ENCODE measurements at places on chromosomes 3 and 15.

DNA sequence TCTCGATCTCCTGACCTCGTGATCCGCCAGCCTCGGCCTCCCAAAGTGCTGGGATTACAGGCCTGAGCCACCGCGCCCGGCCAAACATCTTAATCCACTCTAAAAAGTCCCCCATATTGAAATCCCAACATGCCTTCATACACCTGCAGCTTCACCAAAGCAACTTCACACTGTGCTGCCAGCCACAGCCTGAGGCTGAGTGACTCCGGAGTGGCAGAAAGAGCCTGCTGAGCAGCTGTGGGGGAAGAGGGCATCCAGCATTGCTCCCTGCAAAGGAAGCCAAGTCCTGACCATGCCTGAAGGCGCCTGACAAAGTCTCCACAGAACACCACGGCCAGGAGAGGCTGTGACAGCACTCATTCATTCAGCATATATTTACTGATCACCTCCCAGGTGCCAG lies 21.6 kb upstream of the VGLL4 start:
- DNase-seq = no peak

- no peak for DNase-seq
Measured at GRCh38 chr3:55169608-55170072, 241.8 kb upstream of the LRTM1 start.

DNA sequence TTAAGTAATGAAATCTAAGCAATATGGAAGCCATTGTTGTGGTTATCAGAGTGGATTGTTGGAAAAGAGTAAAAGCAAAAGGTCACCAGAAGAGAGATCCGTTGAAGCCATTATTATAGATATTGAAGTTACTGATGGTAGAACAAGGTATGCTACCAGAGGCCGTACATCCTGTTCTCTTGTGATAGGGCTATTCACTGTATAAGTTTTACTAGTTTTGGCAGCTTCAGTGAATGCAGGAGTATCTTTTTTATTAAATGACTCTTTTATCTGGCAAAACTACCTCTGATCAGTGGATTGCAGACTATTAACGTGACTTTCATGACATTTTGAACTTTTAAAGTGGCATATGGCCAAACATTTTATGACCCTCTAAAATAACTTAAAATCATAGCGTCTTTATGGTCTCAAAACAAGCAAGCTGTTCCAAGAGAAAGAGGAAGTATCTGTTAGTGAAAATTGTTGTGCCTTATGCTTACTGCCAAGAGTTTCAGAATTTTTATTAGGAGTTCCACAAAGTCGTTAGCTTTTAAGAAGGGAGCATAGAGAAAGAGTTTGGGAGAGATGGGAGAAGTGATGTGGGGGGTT lies 102.9 kb downstream of the LRRC49 start:
- DNase-seq = no peak

DNA sequence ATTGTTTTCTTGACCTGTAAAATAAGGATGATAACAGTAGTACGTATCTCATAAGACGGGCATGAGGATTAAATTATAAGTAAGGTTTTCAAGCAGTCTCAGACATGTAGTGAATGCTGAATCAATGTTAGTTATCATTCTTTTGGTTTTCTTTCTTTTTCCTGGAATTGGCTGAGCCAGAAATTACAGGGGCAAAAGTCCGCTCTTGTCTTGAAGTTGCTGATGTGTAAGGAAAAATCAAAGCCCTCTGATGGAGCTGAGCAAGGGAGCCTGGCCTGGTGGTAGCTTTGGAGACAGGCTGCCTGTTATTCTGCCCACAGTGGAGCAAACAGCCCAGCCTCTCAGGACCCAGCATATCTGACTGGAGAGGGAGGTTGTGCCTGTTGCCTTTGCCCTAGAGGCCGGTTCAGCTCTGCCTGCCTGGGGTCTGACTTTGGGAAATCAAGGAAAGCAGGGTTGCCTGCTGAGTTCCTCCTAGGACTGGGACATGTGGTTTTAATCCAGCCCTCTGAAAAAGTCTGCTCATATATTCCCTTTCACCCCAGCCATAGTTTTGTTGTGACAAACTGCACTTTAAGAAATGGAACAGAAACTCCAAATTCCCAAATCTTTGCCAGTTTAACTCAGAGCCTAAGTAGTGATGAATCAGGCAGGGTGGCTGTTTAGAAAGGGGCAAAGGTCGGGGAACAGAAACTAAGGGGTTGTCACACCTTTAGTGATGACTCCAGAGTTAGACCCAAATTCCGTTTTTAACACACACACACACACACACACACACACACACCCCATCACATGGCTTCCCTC lies 40.1 kb downstream of the GASK1A start:
- no peak for DNase-seq

DNA sequence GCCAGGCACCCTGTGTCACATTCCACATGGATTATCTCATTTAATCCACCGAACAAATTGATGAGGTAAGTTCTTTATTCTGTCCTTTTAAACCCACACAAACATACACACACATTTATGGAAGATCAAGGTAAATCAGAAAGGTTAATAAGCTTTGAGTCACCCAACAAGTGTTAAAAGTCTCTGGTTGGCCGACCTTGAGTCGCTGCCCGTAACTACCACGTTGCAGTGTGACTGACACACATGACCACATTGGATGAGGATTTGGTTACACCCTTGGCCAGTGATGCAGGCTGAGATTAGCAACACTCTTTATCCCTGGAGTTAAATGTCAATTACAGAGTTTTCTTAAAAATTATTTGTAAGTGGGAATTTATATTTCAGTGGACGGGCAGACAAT lies 19.2 kb downstream of the FOXP1 start:
- no peak for DNase-seq

DNA sequence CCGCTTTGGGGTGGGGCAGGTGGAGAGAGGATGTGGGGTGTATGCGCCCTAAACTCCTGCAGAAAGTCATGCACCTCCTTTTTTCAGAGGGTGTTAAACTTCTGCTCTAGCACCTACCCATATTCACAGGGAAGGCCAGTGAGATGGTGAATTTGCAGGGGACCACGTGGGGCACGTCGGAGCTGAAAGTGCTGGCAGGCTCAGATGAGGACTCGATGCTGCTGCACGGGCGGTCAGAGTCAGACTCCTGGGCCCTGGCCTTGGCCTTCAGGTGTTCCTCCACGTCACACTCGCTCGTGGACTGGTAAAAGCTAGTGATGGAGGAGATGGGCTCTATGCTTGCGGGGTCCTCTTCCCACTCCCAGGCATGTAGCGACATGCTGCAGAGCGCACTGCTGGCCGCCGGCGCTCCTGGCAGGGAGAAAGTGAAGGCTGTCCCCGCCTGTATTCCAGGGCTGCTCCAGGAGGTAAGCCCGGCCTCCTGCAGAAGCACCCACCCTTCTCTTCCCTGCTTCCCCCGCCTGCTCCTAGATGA lies 883 bp downstream of the CFAP92 start:
- DNase-seq = no peak

GRCh38 chr3:161230621-161231171 lies 9.6 kb downstream of the NMD3 start:
- no peak for DNase-seq

- no peak for DNase-seq
Measured at GRCh38 chr3:186235554-186235953, 126.5 kb downstream of the DGKG start.

DNA sequence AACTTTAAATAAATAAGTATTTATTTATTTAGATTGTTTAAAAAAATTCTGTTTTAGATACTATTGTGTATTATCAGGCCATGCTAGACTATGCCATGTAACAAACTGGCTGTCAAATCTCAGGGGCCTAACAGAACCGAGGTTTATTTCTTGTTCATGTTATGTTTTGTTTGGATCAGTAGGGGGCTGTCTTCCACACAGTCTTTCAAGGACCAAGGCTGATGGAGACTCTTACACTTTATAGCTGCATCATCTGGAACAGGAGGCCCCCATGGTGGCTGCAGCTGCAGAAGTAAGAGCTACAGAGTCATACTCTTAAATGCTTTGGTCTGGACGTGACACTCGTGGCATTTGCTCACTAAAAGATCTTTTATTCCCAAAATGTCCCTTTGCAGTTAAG lies 33.0 kb upstream of the ARL14 start:
- peak; percentile 64 for DNase-seq

DNA sequence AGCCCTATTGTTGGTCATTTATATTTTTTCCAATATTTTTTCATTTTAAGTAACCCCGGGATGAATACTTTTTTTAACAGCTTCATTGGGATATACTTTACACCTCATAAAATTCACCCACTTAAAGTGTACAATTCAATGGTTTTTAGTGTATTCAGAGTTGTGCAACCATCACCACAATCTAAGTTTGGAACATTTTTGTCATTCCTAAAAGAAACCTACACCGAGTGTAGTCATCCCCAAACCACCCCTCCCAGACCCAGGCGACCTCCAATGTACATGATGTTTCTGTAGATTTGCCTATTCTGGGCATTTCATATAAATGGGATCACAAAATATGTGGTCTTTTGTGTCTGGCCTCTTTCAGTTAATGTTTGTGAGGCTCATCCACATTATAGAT lies 118.3 kb upstream of the FRMD4B start:
- DNase-seq = no peak

GRCh38 chr15:55619783-55620182 lies 31.6 kb upstream of the PYGO1 start:
- DNase-seq = no peak

DNA sequence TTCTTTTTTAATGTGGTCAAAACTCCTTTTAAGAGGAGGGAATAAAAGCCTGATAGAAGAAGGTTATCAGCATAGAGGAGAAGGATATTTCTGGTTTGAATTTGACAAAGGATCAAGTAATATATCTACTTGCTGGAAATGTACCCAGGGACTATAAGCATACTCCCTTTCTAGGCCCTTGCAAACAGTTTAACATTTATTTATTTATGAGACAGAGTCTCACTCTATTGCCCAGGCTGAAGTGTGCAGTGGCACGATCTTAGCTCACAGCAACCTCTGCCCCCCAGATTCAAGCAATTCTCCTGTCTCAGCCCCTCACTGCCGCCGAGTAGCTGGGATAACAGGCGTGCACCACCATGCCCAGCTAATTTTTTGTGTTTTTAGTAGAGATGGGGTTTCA lies 71.6 kb downstream of the SLMAP start:
- DNase-seq = no peak

- no peak for DNase-seq
Measured at GRCh38 chr3:25971736-25972135, 181.8 kb downstream of the OXSM start.

DNA sequence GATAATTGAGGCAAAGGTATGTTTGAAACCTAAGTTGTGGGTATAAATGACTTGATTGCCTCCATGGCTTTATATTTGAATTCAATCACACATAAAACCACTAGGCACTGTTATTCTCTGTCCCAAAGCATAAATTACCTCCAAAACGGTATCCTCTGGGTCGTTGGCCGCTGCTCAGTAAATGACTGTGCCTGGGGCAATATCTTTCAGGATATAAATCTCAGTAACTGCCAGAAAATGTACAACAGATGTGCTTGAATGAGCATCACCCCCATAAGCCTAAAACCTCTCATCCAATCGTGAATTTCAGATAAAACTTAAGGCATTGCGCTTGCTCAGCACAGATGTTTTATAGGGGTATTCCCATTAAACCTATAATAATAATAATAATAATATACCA lies 19.0 kb upstream of the C3orf49 start:
- no peak for DNase-seq

DNA sequence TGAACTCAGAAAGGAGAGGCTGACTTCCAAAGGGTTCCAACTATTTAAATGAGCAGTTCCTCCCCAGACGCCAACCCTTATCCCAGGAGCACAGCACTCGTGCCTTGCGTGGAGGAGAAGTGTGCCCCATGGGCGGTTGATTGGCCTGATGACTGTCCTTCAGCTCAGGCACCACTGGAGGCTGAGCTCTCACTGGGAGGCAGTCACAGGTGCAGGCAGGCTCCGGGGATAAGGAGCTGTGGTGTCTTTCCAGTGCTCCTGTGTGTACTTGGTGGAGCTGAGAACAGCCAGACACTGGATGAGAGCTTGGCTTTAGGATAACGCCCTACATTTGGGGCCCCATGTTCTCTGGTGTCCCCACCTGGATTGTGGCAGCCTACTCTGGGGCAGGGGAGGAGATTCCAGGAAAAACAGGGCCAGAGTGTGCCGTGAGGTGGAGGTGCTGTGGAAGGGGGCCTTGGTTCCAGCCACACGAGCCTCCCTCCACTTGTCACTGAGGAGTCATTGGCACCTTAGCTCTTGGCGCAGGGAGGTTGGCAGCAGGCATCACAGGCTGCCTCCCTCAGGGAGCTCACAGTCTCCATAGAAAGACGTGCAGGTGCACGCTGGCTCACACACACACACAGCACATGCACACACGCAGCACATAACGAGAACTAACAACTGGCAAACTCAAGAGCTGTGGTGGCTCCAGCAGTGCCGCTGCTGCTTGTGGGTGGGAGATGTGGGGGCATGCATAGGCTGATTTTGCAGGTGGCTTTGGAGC lies 22.7 kb upstream of the EPHB3 start:
- DNase-seq = no peak

DNA sequence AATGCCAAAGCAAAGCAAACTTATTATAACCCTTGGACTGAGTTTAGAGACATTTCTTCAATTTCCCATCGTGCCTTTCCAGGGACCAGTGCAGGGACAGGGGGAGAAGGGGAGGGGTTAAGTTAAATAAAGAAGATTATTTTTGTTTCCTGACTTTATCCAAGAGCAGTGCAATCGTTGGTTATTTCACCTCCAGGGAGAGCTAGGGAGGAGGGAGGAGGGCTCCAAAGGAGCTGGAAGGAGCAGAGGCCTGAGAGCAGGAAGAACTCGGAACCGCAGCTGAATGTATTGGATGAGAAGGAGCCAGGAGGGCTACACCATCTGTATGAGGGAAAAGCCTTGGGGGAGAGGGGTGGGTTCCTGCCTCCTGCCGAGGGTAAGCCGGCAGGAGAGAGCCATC lies 20.7 kb downstream of the HAPLN3 start:
- DNase-seq = no peak

DNA sequence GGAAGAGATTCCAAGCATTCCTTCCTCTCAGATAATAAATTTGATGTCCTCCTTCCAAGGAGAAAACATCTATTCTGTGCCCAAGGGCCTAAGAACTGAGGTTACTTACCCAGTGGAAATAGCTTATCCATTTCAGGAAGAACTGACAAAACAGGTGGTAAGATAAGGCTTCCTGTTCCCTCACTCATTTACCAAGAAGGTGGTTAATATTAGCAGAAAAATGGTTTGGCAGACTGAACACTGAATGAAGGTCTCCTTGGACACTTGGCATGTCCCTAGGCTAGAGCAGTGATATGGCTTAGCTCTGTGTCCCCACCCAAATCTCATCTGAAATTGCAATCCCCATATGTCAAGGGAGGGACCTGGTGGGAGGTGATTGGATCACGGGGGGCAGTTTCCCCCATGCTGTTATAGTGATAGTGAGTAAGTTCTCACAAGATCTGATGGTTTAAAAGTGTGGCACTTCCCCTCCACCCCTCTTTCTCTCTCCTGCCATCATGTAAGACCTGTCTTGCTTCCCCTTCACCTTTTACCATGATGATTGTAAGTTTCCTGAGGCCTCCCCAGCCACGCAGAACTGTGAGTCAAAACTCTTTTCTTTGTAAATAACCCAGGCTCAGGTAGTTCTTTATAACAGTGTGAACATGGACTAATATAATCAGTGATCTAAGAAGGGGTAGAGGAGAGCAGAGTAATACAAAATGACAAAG lies 127.4 kb downstream of the ST8SIA2 start:
- no peak for DNase-seq

- DNase-seq = no peak
Measured at GRCh38 chr3:14273901-14274611, 95.4 kb downstream of the LSM3 start.
